ENCODE measurements at places on chromosomes 1 and 21.

DNA sequence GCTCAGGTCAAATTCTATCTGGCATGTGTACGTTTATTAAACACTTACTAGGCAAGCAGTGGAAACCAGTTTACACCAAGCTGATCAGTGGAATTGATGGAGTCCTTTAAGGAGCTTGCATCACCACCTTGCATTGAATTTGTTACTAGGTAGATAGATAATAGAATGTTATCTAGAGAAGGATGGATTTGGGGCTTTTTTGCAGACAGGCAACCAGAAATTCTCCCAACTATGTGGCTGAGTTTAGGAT lies 44.9 kb downstream of the HHAT start:
- no peak for DNase-seq

DNA sequence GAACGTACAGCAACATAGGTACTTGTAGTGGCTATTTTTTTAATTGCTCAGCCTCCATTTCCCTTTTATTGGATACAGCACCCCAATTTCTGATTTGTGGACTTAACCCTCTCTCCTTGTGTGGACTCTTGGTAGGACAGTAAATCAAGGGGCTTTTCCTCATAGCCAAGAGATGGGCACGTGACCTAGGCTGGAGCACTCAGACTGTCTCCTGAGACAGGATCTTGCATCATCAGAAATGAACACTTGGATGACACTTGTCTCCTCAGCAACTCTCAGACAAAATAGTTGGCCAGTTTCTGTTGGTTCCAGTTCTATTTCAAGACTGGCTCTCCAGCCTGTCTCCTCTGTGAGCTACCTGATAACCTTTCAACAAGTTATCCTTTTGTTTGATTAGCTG lies 112.9 kb upstream of the ZNF678 start:
- no peak for DNase-seq

DNA sequence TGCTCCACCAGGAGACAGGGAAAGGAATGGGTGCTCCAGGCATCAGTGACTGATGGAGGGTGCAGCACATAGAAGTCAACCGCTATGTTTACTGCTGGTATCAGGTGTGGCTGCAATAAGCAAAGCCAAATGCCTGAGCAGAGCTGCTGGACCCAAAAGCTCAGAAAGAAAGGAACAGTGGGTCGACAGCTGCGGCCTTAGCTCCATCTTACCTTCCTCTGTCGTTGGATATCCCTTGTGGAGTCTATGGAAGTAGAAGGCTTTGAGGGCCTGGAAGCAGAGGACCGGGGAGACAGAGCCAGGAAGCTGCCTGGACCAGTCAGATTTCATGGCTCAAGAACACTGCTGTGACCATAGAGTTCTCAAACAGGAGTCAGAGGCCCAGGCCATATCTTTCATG lies 45.3 kb downstream of the RIMS3 start:
- DNase-seq = no peak

DNA sequence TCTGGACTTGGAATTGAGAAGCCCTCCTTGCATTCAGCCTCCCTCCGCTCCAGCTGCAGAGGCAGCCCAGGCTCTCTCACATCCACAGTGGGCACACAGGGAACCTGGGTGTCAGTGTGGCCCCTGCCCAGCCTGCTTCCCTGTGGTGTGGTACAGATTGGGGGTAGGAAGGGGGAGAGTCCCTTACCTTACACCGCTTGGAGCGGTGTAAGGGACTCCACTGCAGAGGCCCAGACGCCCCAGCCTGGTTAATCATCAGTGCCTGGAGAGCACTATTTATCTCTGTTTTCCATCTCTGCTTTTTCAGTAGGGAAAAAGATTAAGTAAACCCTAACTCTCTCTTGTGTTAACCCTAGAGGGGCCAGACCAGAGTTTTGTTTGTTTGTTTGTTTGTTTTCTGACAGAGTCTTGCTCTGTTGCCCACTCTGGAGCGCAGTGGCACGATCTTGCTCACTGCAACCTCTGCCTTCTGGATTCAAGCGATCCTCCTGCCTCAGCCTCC lies 803 bp upstream of the RHBG start:
- DNase-seq = no peak

DNA sequence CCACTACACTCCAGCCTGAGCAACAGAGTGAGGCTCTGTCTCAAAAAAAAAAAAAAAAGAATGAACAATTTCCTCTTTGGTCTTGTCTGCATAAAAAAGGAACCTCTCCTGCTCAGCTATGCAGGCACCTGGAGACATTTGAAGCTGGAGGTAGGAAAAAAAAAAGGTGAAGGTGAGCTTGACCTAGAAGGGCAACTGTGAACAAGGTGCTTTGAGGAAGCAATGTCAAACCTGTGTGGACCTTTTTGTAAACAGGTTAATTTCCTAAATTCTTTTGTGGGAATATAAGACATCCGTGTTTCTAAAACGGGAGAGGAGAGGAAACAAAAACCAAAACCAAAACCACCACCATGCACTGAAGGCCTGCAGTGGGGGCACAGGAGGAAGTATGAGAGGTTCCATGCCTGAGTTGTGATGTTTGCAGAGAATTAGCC lies 77.5 kb downstream of the SLC45A1 start:
- DNase-seq = no peak

DNA sequence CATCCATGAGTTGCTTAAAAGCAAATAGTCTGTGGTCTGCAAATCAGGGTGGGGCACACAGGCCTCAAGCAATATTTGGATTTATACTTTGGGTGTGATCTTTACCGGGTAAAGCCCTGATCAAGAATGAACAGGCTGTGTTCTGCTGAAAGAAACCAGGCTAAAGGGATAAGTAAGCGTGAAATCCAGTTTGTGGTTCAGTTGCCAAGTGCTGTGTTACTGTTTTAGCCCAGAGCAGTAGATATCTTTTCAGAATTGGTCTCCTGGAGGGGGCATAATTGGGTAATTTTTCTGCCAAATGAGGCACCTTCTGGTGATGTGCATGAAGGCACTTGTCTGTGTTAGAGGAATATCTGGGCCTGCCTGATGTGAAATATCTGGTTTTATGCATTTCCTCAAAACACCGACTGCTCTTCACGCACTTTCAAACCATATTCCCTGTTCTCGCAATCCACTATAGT lies 21.4 kb downstream of the AIM2 start:
- DNase-seq = no peak

- no peak for DNase-seq
Observed at GRCh38 chr1:34866762-34867109, 7.2 kb upstream of the SMIM12 start.

- DNase-seq = no peak
Observed at GRCh38 chr21:44810779-44811178, 7.1 kb downstream of the SUMO3 start.

DNA sequence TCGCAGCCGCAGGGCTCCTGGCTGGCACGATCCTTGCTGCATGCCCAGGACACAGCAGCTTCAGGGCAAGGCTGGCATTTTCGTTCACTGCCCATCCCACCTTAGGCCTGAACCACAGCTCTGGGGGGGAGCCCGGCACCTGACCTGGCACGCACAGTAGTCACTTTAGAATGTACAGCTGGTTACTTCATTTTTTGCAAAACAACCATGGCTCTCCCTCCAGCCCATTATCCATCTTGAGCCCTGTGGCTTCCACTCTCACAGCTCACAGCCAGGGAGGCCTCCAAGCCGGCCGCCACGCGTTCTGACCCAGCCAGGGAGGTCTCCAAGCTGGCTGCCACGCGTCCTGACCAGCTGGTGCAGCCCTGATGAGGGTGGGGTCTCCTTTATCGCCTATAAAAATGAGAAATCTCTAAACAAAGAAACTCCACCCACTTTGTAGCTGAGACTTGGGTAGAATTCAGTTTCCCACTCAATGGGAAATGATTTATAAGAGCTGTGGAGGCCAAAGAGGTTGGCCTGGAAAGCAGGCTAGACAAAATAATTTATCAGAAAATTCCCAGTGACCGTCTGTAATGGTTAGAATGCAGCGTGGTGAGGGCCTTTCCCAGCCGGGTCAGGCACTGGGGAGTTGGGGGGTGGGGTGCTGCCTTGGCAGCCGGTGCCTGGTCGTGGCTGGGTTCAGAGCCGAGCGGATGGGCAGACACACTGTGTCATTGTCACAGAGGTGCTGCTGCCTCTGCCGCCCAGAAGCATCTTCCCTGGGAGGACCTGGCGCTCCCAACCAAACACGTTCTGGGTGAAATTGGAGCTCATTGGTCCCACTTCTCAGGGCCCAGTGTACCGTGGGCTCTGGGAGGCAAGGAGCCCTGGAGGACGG lies 54.6 kb upstream of the ACTRT2 start:
- no peak for DNase-seq

- no peak for DNase-seq
Observed at GRCh38 chr1:3460672-3461131, 6.2 kb downstream of the ARHGEF16 start.

- no peak for DNase-seq
Observed at GRCh38 chr1:171032822-171033702, 57.6 kb upstream of the FMO3 start.

- no peak for DNase-seq
Observed at GRCh38 chr1:39196244-39197215, 8.0 kb upstream of the MACF1 start.

DNA sequence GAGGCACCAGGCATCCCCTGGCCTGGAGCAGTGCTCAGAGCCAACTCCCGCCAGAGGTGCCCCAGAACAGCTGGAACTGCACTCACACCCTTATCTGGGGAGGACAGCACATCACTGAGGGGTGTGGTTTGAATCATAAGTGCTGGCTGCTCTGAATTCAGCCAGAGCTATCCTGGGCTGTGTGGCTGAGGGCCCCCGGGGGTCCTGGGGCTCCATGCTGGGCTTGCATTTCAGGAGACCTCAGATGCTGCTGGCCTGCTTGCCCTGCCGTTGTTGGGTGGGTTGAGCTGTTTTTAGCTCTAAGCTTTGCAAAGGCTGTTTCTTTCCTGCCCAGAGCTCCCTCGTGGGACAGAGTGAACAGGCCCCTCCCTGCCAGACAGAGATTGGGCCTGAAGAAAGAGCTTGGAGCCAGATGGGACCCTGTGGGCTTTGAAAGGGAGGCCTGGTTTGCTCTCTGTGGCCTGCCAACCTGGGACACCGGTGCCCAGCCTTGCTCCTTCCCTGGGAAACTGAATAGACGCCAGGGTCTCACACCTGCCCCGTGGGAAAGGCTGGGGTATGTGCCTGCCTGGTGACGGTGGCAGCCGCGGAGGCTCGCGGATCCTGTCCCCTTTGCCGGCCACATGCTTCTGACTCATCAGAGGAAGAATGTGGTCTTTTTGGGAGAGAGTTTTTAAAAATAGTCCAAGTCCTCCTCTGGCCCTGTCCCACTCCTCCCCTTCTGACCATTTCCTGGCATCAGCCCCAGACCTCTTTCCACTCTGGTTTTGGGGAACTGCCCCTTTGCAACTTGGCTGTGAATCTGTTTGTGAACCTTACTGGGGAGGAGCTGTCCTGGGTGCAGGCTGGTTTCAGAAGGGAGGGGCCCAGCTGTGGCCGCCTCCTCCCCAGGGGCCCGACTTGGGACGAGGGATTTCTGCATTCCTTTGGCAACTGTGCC lies 30.0 kb downstream of the ARHGEF10L start:
- DNase-seq = no peak

DNA sequence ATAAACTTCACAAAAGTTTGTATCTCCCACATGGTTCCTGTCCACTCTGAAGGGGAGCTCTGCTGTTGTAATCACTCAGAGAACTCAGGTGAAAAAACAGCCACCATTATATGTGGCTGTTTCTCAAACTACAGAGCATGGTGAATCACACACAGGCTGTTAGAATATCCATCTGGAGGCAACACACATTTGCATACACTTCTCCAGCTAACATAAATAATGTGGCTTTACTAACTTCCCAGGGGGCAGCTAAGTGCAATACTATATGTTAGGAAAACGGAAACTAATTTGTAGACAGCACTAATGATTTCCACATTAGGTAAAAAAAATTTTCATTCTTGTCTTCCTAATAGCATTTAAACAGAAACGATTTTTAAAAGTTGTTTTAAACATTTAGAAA lies 49.3 kb downstream of the PTGFR start:
- no peak for DNase-seq

DNA sequence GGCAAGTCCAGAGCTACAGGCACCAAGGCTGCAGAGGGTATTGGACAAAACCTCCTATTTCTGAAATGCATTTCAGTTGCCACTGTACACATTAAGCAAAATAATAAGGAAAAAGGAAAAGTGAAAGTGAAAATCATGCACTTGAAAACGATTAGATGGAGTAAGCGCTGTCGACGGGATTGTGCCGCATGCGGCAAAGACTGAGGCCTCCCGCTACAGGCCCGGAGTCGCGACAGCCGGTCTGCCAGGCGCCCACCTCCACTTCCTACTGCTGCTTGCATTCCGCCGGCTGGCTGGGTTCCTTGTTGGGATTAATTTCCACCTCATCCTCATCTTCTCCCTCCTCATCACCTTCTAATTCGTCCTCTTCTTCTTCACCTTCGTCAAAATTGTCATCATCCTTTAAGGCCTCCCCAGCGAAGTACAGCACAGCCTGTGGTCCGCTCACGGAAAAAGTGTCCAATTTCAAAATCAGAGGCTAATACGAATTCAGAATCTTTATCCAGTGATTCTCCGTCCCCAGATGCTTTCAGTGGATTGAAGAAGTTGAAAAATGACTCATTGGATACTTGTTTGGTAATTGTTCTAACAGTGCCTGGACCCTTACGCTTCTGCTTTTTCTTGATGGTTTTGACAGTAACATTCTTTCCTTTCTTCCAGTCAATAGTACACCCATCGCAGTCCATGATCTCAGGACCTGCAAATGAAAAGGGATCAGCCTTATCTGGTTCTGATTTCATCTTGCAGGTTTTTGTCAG lies 38.0 kb downstream of the CD58 start:
- DNase-seq = no peak

- DNase-seq = no peak
Observed at GRCh38 chr1:154628121-154628405, 20.1 kb upstream of the ADAR start.

DNA sequence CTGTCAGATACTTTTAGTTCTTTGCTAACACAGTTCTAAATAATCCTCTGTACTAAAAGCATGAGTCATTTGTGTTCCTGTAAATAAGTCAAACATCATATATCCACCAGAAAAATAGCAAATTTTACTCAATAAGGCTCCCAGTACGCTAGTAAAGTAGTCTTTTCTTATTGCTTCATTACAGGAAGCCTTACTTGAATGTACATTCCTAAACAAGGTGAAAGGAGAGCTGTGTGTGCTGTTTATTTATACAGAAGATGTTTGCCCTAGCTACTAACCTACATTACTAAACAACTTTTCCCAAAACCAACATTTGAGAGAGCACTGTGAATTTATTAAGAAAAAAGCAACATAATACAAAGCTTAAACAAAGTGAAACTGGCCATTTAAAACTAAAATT lies 52.0 kb downstream of the ZNHIT6 start:
- DNase-seq = no peak

- no peak for DNase-seq
Observed at GRCh38 chr1:75074831-75075395, 59.3 kb upstream of the LHX8 start.
